ENCODE measurements at places on chromosomes 5 and 9.
A peak's percentile ranks its signal among the peaks of the same experiment; 100 is the strongest.

DNA sequence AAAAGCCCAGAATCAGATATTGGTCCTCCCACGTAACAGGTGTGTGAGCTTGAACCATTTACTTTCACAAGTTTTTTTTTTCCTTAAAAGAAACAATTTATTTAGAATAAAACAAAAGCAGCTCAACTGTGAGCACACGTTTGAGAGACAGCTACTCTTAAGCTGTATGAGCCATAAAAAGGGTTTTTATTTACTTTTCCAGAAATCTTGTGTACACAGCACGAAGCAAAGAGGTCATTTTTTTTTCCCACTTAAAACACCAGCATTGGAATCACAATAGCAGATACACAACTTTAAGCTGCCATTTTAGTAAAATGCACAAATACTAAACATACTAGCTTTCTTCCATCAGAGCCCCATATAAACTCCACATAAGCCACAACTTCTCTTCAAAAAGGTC is 44.6 kb downstream of the JAKMIP2 start:
- DNase-seq = peak; percentile 47

DNA sequence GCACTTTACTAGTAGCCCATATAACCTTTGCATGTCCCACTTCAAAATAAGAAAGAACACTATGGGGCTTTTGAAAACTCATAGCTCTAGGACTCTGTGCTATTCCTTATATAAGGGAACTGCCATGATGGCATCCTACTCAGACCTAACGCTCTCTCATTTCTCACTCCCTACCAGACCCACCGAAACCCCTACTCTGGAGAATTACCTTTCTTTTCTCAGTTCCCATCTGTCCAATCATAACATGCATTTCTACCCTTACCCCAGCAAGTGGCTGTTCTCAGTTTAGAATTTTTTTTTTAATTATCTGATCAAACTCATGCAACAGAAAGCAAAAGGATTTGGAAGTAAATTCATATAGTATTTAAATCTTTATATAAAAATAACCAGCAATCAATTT is 27.3 kb downstream of the CARNMT1 start:
- no peak for DNase-seq

GRCh38 chr5:7857926-7858632 is 7.1 kb upstream of the CFAP90 start:
- no peak for DNase-seq

DNA sequence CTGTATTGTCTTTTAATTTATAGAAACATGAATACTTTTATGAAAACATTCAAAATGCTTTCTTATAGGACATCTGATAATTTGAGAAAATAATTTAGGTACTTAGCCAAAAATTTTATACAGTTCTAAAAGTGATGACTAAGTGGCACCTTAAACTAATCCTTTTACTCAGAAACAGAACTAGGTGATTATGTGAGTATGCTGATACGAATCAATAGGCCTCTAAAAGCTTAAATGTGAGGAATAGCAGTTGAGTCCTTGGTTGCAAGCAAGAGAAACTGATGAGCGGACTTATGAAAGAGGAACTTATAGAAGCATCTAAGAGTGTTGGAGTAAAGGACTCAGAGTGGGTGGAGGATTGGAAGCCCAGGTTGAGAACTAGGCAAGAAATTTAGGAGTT is 26.4 kb downstream of the ANXA1 start:
- no peak for DNase-seq

DNA sequence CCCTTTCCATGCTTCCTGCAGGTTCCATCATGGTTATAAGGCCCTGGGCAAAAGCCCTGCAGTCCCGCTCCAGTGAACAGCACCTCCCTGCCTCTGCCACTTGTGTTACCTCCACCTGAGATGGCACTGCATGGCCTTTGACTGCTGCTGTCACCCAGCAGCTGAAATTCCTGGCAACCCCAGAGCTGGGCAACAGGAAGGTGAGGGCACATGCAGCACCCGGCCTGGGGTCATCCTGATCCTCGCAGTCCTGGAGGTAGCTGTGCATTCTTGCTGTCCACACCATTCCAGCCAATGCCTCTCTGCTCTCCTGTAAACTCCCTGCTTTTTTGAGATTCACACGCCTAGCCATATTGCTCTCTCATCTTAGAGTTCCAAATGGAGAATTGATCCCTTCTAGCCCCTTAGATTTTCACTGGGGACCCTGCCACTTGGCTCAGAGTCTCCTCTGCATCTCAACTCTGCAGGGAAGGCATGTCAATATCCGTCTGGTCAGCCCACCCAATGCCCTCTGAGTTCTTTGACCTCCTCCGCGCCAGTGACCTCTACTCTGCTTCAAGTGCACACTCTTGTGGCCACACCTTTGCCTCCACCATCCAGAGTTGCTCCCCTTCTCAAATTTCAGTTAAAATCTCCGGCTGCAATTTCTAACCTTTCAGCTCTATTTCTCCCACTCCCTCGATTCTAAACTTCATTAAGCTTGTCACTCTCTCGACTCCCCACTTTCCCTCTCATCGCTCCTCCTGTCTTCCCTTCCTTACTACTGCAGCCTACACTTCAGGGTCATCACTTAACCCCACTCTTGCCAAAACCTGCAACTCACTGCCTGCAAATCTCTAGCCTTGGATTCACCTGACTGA is 93.4 kb downstream of the ANKH start:
- DNase-seq = no peak

All from NCI-H748 treated with DMSO at 0.1 percent for 48 hours (cell line).